ENCODE measurements at places on chromosomes 16 and 17. TPM values are rescaled to one million over a fixed set of nuclear protein-coding genes. Genes with fewer than 3 reads are reported as not detected.

PMFBP1 gene
- total RNA-seq, result 0.66 TPM

NPW gene
- 0.33 TPM for total RNA-seq

CRYM gene
- 4.4 TPM for total RNA-seq

OTOP3 gene
- total RNA-seq, result not detected

EPN3 gene
- not detected for total RNA-seq

CSH2 gene
- not detected for total RNA-seq

TP53TG3B gene
- not detected for total RNA-seq

NTN3 gene
- 2.4 TPM for total RNA-seq

KRT16 gene
- 0.12 TPM for total RNA-seq

SMYD4 gene
- 9.5 TPM for total RNA-seq

IRF8 gene
- not detected for total RNA-seq

KRTAP4-6 gene
- not detected for total RNA-seq

SNAI3 gene
- total RNA-seq, result 0.12 TPM

CD300H gene
- total RNA-seq, result not detected

CDH5 gene
- total RNA-seq, result 0.50 TPM

CCDC182 gene
- total RNA-seq, result not detected

ASPA gene
- total RNA-seq, result 0.77 TPM

ATP6V0A1 gene
- total RNA-seq, result 53.4 TPM

KRT33B gene
- 2.7 TPM for total RNA-seq

C17orf113 gene
- total RNA-seq, result 0.22 TPM

PIPOX gene
- 1.1 TPM for total RNA-seq

ARHGDIG gene
- 0.12 TPM for total RNA-seq

ALOX12 gene
- total RNA-seq, result 0.75 TPM

GJC1 gene
- total RNA-seq, result 56.0 TPM

KRT40 gene
- not detected for total RNA-seq

Data from uterine smooth muscle cell (primary cell).